T-helper 2 cell (primary cell): ENCODE measurements at places on chromosomes 3 and 15.
A peak's percentile ranks its signal among the peaks of the same experiment; 100 is the strongest.

- no peak for DNase-seq
These were observed 9.4 kb downstream of the CLSTN2 start for GRCh38 chr3:139944256-139944910.

GRCh38 chr3:100263583-100263982 lies 2.8 kb downstream of the TBC1D23 start:
- DNase-seq, result no peak

GRCh38 chr15:74322558-74323180 lies 44.8 kb downstream of the CYP11A1 start:
- peak; percentile 28 for DNase-seq

DNA sequence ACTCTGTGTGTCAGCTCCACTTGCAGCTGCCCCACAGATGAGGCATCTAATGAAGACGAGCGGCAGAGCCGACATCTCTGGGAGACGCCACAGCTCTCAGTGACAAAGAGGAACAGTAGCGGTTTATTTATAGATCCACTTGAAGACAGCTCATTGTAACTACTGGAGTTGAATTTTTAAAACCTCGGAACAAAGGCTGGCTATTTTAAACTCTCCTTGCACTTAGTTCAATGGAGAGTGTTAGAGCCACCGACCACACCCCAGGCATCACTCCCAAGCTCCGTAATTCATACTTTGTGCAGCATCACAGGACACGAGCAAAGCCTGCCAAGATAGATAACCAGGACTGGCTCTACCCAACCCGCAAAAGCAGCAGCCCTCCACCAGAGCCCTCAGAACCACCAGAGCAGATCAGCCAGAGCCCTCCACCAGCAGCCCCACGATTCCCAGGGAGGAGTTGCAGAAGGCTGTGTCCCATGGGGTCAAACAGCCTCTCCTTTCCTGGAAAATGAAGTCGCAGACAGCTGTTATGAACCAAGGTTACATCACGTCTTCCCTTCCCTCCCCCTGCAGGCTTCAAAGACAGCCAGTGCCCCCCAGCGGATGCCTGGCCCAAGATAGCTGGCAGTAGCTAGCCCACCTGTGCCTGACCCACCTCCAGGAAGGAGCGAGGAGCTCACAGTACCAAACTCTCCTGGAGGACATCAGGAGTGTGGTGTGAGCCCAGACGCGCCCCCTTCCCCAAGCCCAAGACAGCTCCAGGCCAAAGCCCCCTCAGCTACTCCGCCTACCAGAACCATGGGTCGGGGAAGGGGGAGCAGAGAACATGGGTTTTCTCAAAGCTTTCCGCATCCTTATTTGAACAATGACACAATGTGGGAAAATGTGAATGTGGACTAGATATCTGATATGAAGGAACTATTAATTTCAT lies 45.7 kb downstream of the POC1A start:
- no peak for DNase-seq

DNA sequence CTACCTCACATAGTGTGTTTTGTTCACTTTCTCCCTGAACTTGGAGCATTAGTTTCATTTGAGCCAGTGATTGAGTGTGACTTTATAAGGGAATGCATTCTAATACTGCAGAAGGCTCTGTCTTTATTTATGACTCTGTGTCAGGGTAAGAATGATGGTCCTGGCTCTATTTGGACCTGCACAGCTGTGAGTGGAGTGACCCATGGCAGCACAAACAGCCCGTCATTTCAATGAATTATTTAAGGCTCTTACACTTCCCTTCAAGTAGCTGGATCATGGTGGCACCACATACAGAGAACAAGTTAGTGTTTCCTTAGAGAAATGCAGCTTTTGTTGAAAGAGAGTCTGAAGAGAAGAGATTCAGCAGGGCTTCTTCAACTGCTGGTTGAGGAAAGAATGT lies 16.4 kb downstream of the TMEM108 start:
- DNase-seq, result no peak

- DNase-seq, result no peak
These were observed 18.2 kb downstream of the IDH3A start for GRCh38 chr15:78167227-78167888.

GRCh38 chr15:72782274-72783003 lies 1.1 kb downstream of the ADPGK start:
- DNase-seq, result no peak

DNA sequence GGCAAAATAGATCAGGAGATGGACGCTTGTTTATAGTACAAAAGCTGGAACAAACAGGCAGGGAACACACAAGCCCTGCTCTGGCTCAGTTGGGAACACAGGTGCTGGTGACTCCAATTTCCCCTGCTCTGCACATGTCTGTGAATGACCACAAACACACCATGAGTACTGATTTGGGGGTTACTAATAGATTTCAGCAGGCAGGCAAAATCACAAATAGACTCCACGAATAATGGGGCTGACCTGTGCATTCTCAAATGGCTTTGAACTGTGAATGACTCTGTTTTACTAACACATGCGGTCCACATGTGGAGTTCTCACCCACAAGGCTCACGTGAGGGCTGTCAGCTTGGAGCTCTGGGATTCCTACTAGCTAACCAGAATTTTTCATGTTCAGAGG lies 3.9 kb downstream of the RTP3 start:
- no peak for DNase-seq

DNA sequence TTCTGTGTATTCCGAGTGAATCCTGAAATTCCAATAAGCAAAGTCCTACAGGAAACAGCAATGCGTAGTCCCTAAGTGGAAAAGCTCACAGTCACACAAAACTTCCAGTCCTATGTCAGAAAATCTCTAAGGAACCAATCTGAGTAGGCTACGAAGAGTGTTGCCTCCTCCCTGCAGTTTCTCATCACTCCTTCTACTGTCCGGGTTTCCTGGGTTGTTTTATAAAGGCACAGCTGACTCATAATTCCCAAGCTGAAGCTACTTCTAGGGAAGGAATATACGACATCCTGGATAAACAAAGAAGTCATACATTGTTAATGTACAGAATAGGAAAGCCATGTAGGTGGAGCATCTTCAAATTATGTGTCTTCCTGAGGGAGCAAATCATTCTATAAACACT lies 65.7 kb upstream of the RGMA start:
- DNase-seq, result no peak

- no peak for DNase-seq
These were observed 29.1 kb upstream of the TBC1D23 start for GRCh38 chr3:100231668-100232067.

DNA sequence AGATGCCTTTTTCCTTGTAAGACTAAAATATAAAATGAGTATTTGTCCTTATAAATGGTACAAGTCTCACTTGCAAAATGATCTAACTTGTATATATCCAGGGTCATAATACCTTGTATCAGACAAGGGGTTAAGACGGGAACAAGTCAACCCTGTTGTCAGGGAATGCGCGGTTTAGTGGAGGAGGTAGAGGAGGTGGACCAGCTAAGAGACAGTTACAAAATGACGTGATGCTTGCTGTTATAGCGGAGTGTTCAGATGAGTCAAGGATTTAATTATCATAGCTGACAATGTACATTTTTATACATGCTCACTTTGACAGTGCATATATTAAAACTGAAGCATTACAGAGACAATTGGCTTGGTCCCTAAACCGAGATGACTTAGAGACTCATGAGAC lies 26.8 kb upstream of the KLHL25 start:
- DNase-seq, result no peak

DNA sequence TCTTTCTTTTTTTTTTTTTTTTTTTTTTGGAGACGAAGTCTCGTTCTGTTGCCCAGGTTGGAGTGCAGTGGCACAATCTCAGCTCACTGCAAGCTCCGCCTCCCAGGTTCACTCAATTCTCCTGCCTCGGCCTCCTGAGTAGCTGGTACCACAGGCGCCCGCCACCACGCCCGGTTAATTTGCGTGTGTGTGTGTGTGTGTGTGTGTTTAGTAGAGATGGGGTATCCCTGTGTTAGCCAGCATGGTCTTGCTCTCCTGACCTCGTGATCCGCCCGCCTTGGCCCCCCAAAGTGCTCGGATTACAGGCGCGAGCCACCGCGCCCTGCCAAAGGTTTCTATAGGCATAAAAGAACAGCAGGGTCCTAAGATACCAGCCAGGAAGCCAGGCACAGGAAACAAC lies 261.0 kb upstream of the CCDC54 start:
- no peak for DNase-seq

DNA sequence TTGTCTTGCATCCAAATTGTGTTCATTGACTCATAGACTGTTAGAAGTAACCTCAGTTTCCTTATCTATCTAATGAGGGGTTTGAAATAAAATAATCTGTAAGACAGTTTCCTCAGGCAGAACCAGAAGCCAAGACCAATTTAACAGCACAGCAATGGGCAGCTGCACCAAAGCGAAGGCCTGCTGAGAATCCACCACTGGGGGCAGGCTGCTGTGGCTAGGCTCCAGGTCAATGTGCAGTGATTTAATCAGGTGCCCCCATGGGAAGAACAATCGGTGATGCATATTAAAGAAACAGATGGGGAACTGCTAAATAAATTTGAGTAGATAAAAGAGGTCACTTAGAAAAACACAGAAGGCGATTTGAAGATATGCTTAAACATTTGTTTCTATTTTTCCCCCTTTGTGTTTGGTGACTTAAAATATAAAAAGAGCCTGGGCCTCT lies 28.0 kb upstream of the TMOD3 start:
- DNase-seq, result no peak

DNA sequence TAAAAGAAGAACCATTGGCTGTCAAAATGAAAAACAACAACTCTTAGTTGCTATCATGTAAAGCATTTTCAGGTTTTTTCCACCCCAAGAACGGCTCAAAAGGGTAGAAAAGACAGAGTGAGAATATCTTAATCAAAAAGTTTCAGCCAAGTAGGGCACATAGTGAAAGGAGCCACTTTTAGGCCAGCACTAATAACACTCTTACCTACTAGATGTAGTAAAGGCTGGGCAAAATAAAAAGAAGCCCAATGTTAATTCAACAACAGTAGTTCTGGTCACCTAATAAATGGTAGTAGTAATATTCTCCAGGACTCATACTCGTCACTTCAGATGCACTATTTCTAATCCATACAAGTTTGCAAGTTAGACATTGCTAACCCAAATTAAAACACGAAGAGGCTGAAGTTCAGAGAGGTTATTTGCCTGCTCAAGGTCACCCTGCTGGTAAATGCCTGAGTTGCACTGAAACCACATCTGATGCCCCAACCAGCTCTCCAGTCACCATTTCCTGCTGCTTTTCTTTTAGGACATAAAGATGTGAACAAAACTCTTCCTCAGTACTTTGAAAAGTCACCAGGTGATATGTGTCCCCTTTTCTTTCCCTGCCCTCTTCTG lies 7.5 kb downstream of the GOLIM4 start:
- no peak for DNase-seq

GRCh38 chr3:135618123-135618522 lies 347.4 kb upstream of the PPP2R3A start:
- no peak for DNase-seq

- no peak for DNase-seq
These were observed 292.5 kb downstream of the MCTP2 start for GRCh38 chr15:94523873-94524272.

- no peak for DNase-seq
These were observed 46.9 kb upstream of the SLC7A14 start for GRCh38 chr3:170632780-170633179.

GRCh38 chr3:36416599-36416998 lies 36.3 kb downstream of the STAC start:
- DNase-seq, result no peak

- DNase-seq, result no peak
These were observed 35.0 kb downstream of the PLOD2 start for GRCh38 chr3:146125951-146126350.

DNA sequence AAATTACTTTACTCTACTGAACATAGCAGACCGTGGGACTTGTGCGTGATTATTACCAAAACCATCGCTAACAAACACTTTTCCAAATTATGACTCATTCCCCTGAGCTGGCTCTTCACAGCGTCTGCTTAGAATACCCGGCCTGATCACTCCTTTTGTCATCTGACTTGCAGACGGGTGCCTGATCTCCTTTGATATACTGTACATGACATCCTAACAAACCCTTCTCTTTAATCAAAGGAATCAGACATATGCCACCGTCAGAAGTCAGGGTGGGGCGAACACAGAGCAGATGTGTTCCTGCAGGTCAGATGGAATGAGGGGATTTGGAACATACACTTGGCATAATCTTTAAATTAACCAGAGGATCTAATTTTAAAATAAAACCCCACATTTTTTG lies 48.5 kb upstream of the SH3GL3 start:
- DNase-seq, result no peak

- no peak for DNase-seq
These were observed 61.4 kb upstream of the NSMCE3 start for GRCh38 chr15:29331071-29331470.

DNA sequence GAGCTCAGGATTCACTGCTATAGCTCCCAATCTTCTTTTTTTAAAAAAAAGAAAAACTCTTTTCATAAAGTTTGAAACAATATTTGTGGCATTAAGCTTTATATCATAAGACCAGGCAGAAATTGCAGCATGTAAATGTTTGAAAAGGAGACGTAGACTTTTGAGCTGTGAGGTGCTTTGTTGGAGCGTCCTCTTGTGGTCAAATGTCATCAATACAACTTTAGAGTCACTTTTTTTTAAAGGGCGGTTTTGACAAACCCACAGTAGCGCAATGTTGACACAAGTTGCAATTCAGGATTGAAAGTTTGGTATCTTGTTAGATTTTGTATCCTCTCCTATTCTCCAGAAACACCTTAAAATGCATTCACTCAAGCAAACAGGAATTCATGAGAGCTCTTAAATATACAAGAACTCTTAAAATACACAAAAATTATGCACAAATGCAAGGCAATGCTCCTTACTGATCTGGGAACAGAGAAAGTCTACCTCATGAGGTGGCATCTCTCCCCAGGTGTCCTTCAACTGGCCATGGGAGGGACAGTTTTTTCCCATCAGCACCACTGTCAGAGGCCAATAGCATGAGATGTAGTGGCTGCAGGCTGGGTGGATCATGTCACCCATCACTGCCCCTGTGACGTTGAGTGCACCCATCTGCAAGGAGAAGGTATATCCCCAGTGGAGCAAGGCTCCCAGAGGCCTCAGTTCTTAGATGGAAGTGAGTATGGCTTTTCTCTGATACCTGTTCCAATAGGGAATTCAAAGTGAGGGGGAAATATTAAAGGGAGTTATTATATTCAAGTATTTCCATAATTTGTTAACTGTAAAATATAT lies 70.7 kb downstream of the ANXA2 start:
- DNase-seq, result peak; percentile 9

DNA sequence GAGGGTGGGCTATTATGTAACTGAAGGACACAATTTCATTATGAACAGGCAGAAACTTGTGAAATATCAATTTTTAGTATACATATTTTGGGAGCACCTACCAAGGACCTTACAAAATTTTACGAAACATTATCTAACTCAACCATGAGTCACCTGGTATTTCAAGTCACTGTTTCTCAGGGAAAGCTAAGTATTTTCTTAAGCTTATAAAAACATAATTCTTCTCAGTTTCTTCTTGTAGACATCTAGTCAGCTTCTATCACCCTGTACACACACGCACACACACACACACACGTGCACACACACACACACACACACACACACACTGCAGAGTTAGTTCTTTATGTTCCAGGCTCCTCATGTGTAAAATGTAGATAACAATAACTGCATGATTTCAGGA lies 658.3 kb downstream of the TUSC7 start:
- no peak for DNase-seq

- no peak for DNase-seq
These were observed 8.7 kb downstream of the MYL3 start for GRCh38 chr3:46854555-46854991.

GRCh38 chr3:105423397-105423796 lies 56.7 kb downstream of the ALCAM start:
- DNase-seq, result no peak
